ENCODE measurements at places on chromosomes 16 and 17.

DNA sequence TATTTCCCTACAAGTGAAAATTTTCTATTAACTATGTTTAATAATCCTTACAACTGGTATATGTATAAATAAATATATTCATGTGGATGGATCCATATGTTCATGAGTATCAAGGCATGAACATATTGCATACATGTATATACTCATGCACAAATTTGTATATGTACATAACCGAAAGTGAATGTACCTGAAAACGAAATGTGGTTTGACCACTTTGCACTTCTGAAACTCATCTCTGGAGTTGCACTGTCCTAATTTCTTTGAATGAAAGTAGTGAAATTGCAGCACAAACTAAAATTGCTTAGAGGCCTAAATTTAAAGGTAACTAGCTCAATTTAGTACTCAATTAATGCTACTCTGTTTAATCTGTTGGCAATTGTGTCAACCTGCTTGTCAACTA is 27.4 kb upstream of the GNAO1 start:
- no peak for DNase-seq

DNA sequence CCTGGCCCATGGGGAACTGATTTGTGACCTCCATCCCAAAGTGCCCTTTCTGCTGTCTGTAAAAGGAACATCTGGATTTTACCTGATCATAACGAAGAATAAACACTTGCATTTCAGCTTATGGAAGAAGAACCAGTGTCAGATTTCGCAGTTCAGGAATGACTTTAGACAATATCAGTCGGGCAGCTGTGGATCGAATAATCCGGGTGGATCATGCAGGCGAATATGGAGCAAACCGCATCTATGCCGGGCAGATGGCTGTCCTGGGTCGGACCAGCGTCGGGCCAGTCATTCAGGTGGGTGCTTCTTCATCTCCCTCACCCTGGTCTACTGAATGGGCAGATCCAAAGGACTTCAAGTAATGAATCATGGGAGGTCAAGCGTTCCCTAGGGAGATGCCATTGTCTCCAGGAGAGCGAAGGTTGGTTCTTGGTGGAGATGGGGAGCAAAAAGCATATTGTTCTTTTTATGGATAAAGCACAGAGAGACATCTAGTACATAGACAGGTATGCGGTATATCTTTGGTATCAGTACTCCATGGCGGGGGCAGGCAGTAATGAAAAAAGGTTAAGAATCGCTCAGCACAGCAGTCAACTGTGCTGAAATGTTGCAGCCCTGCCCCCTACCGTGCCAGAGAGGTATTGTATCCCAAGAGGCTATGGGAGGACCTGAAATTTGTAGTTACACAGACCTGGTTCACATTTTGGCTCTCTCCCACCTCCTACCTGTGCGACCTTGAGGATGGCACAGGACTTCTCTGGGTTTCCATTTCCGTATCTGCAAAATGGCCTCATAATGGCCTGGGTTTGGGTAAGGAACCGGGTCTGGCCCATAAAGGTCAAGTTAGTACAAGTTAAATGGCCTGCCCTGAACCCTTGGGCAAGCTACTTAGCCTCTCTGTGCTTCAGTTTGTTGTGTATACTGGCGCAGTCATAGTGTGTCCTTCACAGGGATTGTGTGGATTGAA is 4.7 kb downstream of the COQ7 start:
- no peak for DNase-seq

GRCh38 chr17:44272954-44273353 is 5.0 kb upstream of the SLC4A1 start:
- no peak for DNase-seq

DNA sequence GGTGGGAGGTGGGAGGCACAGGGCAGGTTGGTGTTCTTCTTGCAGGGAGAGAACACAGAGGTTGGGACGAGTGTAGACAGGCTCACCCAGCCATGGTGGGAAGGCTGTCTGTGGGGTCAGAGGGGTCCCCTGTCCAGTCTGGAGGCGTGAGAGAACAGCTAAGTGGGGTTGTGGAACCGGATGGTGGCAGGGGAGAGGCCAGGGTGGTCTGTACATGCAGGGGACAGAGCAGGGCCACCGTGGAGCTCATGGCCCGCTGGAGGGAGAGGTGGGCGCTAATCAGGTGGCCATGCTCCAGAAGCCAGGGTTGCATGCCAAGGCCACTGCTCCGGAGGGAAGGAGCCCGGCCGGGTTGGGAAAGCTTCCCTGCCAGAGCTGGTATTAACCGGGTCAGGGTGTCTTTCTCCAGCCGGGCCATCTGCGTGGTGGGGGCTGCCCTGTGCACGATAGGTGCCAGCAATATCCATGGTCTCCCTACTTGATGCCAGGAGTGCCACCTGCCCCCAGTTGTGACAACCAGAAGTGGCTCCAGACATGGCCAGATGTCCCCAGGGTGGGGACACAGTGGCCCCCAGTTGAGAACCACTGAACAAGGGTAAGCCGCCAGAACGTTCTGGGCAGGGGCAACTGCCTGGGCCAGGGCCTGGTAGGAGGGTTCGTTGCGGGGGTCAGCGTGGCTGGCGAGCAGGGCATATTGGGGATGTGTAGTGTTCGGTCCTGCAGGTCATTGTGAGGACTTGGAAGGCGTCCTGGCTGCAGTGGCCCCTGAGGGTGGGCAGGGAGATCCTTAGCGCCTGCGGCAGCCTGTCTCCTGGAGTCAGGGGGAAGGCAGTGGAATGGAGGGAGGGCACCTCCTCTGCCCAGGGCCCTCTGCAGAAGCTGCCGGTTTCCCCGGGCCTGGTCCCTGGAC is 5.1 kb downstream of the SNN start:
- no peak for DNase-seq

- DNase-seq, result no peak
These were observed 24.2 kb downstream of the MRM3 start for GRCh38 chr17:806346-806745.

DNA sequence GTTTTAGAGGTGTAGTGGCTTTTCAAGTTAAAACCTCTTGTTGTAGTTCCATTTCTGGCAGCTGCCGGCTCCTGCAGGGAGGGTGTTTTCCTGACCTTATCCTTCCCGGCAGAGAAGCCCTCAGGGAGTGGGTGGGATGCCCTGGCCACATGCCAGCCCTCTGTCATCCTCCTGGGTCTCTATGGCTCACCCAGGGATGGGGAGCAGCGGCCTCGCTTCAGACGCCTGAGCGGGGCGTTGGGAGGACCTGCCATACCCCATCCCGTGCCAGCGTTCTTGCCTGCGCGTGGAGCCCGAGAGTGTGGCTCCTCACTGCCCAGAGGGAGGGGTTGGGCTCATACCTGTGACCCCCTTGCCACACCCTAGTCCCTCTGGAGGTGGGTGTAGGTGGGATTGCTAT is 11.9 kb downstream of the KCNJ12 start:
- DNase-seq, result no peak

GRCh38 chr16:10100829-10101228 is 81.4 kb downstream of the GRIN2A start:
- DNase-seq, result no peak

GRCh38 chr17:51740531-51740930 is 418.0 kb downstream of the CA10 start:
- DNase-seq, result no peak

DNA sequence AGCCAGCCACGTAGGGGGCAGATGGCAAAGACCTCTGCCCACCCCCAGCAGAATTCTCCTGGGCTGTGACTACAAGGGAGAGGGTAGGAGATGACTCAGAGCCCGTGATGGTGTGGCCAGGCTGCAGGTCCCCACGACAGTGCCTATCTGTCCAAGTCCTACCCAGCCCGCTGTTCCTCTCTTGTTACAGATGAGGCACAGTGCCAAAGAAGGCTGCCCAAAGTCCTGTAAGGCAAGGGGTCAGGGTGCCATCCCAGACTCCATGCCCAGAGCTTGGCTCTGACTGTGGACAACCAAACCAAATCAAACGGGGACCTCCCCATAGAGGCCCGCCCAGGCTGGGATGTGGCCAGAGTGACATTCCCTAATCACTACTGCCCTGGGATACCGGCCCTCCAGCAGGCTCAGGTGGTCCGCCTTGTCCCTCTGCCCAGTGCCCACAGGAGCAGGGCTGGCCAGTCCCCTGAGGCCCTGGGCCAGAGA is 12.6 kb upstream of the BCAR1 start:
- DNase-seq, result no peak

DNA sequence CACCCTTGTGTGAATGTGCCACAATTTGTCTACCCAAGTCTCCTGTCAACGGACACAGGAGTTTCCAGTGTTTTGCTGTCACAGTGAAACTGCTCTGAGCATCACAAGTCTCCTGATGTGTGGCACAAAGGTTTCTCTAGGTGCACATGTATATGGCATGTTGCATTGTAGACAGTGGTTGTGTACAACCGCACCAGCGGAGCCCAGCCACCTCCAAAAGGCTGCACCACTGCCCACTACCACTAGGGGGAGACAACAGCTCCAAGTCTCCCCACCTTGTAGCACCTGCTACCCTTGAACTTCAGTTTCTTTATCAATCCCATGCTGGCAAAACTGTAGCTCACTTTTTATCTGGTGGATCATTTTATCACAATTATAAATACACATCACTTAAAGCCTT is 95.5 kb upstream of the ZNF469 start:
- DNase-seq, result no peak

DNA sequence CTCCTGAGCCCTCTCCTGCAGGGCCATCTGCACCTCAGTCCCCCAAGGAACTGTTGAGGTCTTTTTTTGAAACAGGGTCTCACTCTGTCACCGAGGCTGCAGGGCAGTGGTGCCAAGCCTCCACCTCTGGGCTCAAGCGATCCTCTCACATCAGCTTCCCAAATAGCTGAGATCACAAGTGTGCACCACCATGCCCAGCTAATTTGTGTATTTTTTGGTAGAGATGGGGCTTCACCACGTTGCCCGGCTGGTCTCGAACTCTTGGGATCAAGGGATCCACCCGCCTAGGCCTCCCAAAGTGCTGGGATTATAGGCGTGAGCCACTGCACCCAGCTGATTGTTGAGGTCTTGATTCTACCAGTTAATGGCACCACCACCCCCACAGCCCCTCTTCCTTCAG is 27.9 kb upstream of the ENDOV start:
- DNase-seq, result no peak

DNA sequence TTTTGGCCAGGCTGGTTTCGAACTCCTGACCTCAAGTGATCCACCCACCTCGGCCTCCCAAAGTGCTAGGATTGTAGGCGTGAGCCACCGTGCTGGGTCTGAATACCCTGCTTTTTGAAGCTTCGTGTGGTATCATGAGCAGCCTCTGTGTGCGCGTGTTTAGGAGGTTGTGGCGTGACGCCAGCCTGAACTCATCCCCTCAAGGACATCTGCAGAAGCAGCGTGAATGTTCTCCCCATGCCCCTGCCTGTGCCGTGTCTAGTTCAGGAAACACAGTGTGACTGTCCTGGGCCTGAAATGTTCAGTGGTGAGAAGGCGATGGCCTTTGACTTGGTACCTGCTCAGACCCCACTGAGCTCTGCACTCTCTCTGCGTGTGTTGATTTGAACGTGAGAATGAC is 35.6 kb downstream of the RNF213 start:
- DNase-seq, result no peak

DNA sequence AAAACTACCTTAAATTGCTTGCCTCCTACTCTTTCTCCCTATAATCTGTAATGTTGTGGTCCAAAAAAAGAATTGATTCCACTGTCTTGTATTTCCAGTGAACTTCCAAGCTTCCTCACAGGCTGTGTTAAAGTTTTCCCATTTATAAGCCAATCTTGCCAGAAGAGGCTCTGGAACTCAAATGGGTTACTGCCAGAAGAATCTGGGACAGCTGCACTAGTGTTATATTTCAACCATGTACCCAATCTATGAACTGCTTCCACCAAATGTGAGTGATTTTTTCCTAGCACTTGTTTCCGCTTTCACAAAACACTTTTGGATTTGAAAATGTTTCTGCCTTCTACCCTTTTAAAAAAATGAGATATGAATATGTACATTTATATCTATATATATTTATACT is 1.8 kb downstream of the CCDC43 start:
- no peak for DNase-seq

DNA sequence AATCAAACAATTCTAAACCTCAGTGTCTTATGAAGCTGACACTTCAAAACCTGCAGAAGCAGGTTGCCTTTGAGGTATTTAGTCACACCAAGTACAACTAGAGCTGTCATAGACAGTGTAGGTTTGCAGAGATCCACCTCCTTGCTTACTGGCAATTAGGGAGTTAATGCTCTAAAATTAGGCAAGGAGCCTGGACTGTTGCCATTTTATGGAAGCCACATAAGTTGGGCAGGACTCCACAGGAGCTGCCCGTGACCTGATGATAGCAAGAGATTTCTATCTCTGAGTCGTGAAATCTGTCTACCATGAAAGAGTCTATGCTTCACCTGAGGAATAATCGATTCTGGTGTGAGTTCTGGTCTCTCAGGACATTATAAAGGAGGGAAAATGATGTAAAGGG is 8.9 kb downstream of the EME1 start:
- DNase-seq, result no peak

GRCh38 chr17:76239538-76240274 is 587 bp downstream of the RNF157 start:
- no peak for DNase-seq

DNA sequence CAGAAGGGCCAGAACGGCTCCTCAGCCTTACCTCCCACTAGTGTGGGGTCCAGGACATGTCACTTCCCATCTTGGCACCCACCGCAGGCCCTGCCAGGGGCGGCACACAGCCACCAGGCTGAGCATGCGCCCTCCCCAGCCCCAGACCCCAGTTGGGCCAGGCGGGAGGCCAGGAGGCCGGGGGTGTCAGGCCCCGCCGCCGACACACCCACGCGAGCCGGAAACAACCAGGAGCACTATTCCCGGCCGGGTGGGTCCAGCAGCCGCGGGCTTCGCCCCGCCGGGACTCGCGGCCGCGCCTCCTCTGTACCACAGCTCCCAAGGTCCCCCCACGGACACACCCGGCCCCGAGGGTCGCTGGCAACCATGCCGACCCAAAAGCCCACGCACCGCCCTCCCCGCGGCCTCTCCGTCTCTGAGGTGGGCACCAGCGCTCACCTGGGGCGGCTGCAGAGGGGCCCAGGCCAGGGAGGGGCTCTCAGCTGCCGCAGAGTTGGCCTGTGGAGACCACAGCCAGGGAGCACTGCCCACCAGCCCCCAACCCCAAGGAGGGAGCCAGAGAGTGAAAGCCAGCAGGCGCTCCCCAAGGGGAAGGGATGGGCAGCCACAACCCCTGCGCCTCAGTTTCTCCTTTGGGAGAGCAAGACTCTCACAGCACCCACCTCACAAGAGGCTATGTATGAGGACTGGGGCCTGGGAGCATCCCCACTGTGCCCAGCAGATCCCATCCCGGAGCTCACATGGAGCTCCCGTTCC is 18.0 kb downstream of the B9D1 start:
- DNase-seq, result no peak

DNA sequence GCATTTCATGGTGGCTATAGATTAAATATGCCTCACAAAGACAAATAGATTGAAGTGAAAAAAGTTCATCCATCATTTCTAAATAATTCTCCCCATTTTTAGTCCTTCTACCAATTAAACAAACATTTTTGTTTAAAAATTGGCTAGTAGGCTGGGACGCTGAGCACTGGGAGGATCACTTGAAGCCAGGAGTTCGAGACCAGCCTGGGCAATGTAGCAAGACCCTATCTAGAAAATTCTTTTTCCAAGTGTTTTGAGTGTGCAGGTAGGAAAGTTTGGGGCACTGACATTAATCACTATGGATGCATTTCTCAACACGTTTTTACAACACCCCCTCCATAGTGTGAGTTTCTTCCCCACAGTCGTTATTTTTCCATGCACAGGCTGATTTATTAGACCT is 56.7 kb downstream of the MRC2 start:
- DNase-seq, result no peak
